Mammary epithelial cell (primary cell): ENCODE measurements at places on chromosomes 7 and 10. TPM values are rescaled to one million over a fixed set of nuclear protein-coding genes. Genes with fewer than 3 reads are reported as not detected.

Gene RPEL1
- total RNA-seq = 0.17 TPM

Gene MBL2
- not detected for total RNA-seq

Gene GPR22
- total RNA-seq = not detected in 2 replicates

Gene CYP2C9
- total RNA-seq = not detected in 2 replicates

Gene BEND7
- 6.0 and 15.1 TPM in 2 replicates for total RNA-seq

Gene TNS3
- 6.0 and 15.0 TPM in 2 replicates for total RNA-seq

Gene MRC1
- total RNA-seq = not detected

Gene STEAP2
- total RNA-seq = 9.2 TPM

Gene TFEC
- 0.17 TPM for total RNA-seq

Gene AFAP1L2
- total RNA-seq = 50.3 and 63.9 TPM in 2 replicates

Gene GPR15LG
- not detected in 2 replicates for total RNA-seq

Gene ZNF138
- 3.6 and 4.8 TPM in 2 replicates for total RNA-seq

Gene RNF32
- 0.96 and 2.1 TPM in 2 replicates for total RNA-seq

Gene CDH23
- total RNA-seq = 0.05 and 0.11 TPM in 2 replicates

Gene C7orf57
- total RNA-seq = 0.67 TPM

Gene ACSL5
- not detected in 2 replicates for total RNA-seq

Gene TRIM74
- total RNA-seq = 0.50 TPM
